ENCODE measurements at places on chromosomes 2 and 18.
A peak's percentile ranks its signal among the peaks of the same experiment; 100 is the strongest.

GRCh38 chr2:38394041-38394440, 17.0 kb upstream of the ATL2 start:
- DNase-seq, result no peak

GRCh38 chr2:230668939-230669303, 43.7 kb upstream of the CAB39 start:
- no peak for DNase-seq

- DNase-seq, result peak; percentile 43
These were observed 29.1 kb downstream of the RTP5 start for GRCh38 chr2:241898463-241899270.

GRCh38 chr2:159249990-159250715, 36.4 kb downstream of the WDSUB1 start:
- peak; percentile 54 for DNase-seq

DNA sequence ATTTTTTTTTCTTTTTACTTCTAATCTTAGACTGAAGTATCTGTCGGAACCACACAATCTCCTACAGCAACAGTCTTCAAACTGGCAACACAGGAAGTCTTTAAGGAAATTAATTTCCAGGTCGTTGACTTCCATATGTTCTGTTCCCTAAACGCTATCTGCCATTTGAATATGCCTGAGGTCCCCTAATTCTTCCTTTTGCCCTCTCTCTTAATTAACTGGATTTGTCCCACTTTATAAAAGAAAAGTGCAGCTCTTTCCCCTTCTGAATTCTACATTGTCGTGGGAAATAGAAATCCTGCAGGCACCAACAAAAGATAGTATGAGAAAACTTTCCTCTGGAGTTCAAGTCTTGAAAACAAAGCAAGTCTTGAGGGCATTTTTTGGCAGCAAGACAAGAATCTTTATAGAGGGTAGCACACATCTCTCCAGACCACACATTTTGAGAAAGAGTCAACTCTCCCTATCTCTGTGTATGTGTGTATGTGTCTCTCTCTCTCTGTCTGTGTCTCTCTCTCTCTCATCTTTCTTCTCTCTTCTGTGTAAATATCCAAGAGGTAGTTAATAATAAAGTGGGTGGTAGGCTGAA, 879.8 kb downstream of the SOCS6 start:
- DNase-seq, result no peak

DNA sequence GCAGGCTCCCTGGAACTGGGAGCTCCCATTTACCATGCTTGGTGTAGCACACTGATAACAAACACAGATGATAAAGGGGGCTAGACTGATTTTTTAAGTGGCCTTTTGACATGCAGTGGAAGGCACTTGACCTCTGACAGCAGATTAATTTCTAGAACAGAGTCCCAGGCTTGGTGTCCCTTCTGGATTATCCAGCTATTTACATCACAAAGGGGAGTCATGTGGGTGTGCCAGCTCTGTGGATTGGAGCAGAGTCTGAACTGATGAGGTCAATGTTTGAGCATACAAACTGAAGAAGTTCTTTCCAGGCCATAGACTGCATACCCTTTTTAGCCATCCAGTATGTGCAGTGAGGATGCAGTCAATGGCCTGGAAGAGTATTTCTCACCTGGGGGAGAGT, 31.5 kb upstream of the SIX2 start:
- no peak for DNase-seq

All from body of pancreas (tissue), 4 donors.